ENCODE measurements at places on chromosomes 3 and 15.

DNA sequence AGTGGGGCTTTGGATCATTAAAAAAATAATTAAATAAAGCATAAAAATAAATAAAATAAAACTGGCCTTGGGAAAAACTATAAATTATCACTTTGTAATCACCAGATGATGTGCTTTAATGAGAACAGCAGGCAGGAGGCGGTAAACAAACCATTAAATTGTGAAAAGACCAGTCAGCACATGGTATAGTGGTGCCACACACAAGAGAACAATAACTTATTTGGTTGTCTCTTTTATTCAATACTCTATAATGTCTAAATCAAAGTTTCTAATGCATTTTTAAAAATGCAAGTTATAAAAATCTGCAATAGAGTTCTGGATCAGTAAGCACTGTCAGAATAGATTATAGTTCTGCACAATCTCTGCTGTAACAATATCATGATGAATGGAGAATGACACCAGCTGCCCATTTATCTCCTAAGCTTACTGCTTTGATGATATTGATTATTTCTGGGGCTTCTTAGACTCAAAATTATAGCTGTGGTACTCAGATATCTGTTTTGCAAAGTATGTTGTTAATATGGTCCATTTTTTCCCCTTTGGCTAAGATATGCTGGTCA, 259.3 kb downstream of the NAALADL2 start:
- no peak for DNase-seq

GRCh38 chr3:57956119-57956832, 51.9 kb upstream of the FLNB start:
- no peak for DNase-seq

- DNase-seq, result no peak
Observed at GRCh38 chr15:51237816-51238215, 100.6 kb downstream of the CYP19A1 start.

DNA sequence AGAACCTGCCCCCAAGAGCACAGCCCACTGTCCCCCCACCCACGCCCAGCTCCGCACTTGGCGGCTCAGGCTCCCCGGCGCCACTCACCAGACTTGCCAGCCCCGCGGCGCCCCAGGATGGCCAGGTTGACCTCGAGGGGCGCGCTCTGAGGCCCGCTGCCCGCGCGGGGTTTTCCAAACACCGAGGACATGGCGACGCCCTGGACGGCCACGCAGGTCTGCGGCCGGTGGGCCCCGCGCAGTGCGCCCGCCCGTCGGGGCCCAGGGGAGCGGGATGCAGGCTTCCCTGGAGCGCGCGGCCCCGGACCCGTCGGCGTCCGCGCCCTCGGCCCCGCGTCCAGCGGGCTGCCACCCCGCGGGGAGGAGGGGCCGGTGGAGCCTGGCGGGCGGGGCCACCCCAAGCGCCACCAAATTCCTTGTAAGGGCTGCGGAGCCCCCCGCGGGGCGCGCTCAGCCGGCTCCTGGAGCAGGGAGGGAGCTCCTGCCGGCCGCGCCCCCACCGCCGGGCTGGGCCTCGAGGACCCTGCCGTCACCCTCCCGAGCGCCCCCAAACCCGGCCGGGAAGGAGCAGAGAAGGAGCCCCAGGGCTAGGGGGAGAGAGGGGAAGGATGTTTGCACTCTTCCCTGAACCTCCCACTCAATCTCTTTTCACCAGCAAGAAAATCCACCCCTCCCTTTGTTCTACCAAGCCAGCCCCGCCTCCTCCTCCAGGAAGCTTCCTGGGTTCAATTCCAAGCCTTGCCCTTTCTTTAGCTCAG, at the start of gene RASL12:
Gene RASL12, minus strand, starts transcription at position 347 of the 758 bp plus-strand sequence. Its CDS starts 156 bp downstream, at position 191.
- no peak for DNase-seq

GRCh38 chr3:3126477-3127431, at the start of gene TRNT1:
Gene TRNT1, plus strand, starts transcription at chr3:3126940. Its CDS starts 2,101 bp downstream, at chr3:3129041.
- peak; percentile 92 for DNase-seq

GRCh38 chr3:107024551-107025026, 352.6 kb upstream of the CCDC54 start:
- DNase-seq, result no peak

- no peak for DNase-seq
Observed at GRCh38 chr3:36631549-36631948, 132.8 kb downstream of the DCLK3 start.

GRCh38 chr15:73530649-73531048, 87.7 kb downstream of the REC114 start:
- DNase-seq, result no peak

- DNase-seq, result no peak
Observed at GRCh38 chr3:114176487-114176886, 2.4 kb downstream of the DRD3 start.
